ENCODE measurements at places on chromosomes 11 and 22.

- DNase-seq = no peak
Observed at GRCh38 chr11:62150887-62151736, 27.3 kb downstream of the INCENP start.

GRCh38 chr11:97794876-97795275 is 1225.9 kb upstream of the CNTN5 start:
- DNase-seq = no peak

- no peak for DNase-seq
Observed at GRCh38 chr11:62461740-62462507, 43.1 kb downstream of the SCGB1A1 start.

GRCh38 chr11:58919980-58920379 is 19.3 kb upstream of the GLYATL1 start:
- DNase-seq = no peak

- DNase-seq = no peak
Observed at GRCh38 chr11:14202251-14203196, 156.5 kb downstream of the RRAS2 start.

DNA sequence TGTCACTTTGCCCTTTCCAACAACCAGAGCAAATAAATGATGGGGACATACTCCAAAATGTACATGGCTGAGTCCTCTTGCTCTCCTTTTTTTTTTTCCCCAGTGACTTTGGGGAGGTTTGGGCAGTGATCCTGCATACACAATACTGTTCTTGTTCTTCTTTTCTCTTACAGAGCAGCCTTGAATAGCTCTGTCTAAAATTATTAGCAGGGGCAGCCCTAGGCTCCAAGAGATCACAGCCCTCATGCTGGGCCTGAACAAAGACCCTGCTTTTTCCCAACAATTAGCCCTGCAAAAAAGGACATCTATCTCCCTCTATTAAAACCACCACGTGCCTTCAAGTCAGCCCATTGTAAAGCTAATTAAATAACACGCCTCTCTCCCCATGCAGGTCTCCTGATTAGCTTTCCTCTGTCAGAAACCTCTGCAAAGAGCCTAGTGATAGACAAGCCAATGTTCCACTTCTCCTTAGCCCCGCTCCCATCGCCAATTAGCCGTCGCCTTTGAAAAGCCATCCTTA is 54.7 kb downstream of the ETS1 start:
- no peak for DNase-seq

DNA sequence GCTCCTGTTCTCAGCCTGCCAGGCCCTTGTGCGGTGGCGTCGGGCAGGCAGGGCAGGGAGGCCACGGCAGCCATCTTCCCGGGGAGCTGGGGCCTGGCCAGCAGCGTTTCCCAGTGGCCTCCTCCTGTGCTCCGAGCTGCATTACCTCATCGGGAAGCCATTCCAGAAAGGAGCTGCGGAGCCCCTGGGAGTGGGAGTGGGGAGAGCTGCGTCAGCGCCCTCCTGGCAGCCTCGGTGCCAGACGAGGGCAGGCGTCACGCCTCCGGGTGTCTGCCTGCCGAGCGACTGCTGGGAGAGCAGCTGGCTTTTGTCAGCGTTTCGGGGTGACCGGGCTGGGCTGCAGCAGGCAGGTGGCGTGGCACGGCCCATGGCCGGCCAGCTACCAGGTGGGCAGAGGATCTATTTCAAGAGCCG is 30.9 kb upstream of the WNT7B start:
- no peak for DNase-seq

DNA sequence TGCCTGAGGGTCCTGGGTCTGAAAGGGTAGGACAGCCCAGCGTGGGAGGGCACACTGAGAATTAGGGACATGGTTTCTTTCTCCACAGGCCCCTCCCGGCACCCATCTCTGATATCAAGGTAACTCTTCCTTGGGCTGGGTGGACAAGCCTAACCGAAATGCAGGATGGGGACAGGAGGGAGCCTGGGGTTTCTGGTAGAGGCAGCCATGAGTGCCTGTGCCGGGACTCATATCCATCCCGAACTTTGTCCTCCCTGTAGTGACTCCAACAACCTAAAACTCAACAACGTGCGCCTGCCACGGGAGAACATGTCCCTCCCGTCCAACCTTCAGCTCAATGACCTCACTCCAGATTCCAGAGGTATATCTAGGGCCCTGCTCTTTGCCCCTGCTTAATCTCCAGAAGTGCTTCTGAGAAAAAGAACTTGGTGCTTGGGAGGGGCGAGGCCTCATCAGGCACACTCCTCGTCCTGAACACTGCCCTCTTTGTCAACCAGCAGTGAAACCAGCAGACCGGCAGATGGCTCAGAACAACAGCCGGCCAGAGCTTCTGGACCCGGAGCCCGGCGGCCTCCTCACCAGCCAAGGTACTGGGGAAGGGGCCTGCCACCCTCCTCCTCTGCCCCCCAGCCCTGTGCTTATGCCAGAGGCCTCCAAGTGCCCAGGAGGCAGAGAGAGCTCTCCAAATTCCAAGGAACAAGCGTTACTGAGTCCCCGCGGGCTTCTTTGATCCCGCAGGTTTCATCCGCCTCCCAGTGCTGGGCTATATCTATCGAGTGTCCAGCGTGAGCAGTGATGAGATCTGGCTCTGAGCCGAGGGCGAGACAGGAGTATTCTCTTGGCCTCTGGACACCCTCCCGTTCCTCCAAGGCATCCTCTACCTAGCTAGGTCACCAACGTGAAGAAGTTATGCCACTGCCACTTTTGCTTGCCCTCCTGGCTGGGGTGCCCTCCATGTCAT is 3.1 kb downstream of the TMEM25 start:
- no peak for DNase-seq

DNA sequence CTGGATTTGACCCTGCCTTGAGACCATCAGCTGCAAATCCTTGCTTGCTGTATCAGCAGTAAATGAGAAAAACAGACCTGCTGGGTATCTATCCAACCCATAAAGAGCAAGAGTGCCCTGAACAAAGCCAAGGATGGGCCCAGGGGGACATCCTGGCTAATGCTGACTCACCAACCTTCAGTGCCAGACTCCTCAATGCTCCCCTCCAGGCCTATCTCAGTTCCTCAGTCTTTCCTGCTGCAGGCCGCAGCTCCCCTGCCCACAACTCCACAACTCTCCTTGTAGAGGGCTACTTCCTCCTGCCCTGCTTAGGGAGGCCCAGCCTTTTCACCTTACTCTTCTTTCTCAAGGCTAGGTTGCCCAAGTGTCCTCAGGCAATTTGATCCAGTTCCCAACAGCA is 2.6 kb downstream of the LAMTOR1 start:
- DNase-seq = no peak

DNA sequence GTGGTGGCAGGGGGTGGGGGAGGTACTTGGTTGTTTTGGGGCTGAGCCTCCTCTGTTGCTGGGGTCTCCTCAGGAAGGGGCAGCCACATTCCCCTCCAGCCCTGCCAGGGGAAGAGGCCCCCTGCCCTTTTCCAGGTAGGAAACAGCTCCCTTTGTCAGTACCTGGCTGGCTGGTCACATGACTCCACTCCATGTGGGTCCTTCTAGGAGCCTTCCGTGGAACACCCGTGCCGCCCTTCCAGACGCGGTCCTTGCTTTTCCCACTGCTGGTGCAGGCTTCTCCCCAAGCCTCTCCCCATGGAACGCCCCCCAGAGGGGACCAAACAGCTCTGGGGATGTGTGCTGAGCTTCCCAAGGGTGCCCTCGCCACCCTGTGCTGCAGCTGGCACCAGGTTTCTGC is 19.9 kb downstream of the IFT27 start:
- DNase-seq = no peak

- no peak for DNase-seq
Observed at GRCh38 chr22:19884954-19885751, 30.5 kb upstream of the GNB1L start.

- DNase-seq = no peak
Observed at GRCh38 chr11:70867281-70868047, 384.9 kb downstream of the SHANK2 start.
